M059J (cell line): ENCODE measurements at places on chromosomes 3 and 15. TPM values are rescaled to one million over a fixed set of nuclear protein-coding genes. Genes with fewer than 3 reads are reported as not detected.

TMEM40 gene
- total RNA-seq = 0.74 and 1.3 TPM in 2 replicates

AZI2 gene
- 41.8 and 60.7 TPM in 2 replicates for total RNA-seq

GNB5 gene
- 37.8 and 47.5 TPM in 2 replicates for total RNA-seq

TPRG1 gene
- total RNA-seq = 0.42 and 2.9 TPM in 2 replicates

P2RY13 gene
- not detected in 2 replicates for total RNA-seq

AMOTL2 gene
- 71.9 and 96.1 TPM in 2 replicates for total RNA-seq

PLCB2 gene
- not detected in 2 replicates for total RNA-seq

RETNLB gene
- not detected in 2 replicates for total RNA-seq

LRTM1 gene
- total RNA-seq = not detected in 2 replicates

ZNF385D gene
- total RNA-seq = 1.5 and 3.1 TPM in 2 replicates

STAC gene
- total RNA-seq = 19.6 and 22.3 TPM in 2 replicates

CCDC80 gene
- total RNA-seq = 136 and 288 TPM in 2 replicates

TLR9 gene
- total RNA-seq = not detected in 2 replicates

ZNF860 gene
- total RNA-seq = 0.25 TPM in 1 of 2 replicates, not detected in the other

MCTP2 gene
- 0.30 and 0.91 TPM in 2 replicates for total RNA-seq

EOMES gene
- total RNA-seq = 0.10 TPM in 1 of 2 replicates, not detected in the other

SCN11A gene
- total RNA-seq = not detected in 2 replicates

TMA7 gene
- 479 and 535 TPM in 2 replicates for total RNA-seq

ISLR gene
- not detected in 2 replicates for total RNA-seq

MESP1 gene
- 2.1 and 2.4 TPM in 2 replicates for total RNA-seq

IGSF10 gene
- total RNA-seq = 4.3 and 5.1 TPM in 2 replicates

ANKRD34C gene
- total RNA-seq = not detected in 2 replicates

PLAAT1 gene
- 4.8 and 7.1 TPM in 2 replicates for total RNA-seq

C3orf22 gene
- total RNA-seq = not detected in 2 replicates

CLSTN2 gene
- total RNA-seq = 3.9 and 7.6 TPM in 2 replicates

KBTBD13 gene
- total RNA-seq = not detected in 2 replicates

GOLGA8K gene
- total RNA-seq = not detected in 2 replicates
